ENCODE measurements at places on chromosomes 4 and X. TPM values are rescaled to one million over a fixed set of nuclear protein-coding genes. Genes with fewer than 3 reads are reported as not detected.

GRCh38 chr4:153274967-153275366 lies 69.5 kb upstream of the MND1 start:
- DNase-seq = no peak

- DNase-seq = no peak
Observed at GRCh38 chr4:81164126-81164525, 50.9 kb downstream of the PRKG2 start.

GRCh38 chrX:55149242-55149641 lies 60.4 kb downstream of the PAGE2 start:
- no peak for DNase-seq

DNA sequence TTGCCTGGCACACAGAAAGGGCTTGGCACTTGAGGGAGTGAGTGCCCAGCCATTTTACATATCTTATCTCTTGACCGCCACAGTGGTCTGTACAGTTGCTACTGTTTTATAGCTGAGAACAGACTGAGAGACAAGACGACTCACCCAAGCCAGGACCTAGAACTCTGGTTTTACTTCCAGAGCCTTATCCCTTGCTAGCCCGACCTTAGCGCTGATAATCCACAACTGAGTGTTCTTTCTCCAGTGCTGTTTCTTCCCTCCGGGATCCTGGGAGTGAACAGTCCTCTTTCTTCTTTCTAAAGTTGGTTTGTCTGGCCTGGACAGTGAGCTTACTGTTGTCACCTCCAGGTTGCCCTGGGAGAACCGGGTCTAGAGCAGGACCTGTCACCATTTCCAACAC lies 52.5 kb upstream of the TADA2B start:
- no peak for DNase-seq

DNA sequence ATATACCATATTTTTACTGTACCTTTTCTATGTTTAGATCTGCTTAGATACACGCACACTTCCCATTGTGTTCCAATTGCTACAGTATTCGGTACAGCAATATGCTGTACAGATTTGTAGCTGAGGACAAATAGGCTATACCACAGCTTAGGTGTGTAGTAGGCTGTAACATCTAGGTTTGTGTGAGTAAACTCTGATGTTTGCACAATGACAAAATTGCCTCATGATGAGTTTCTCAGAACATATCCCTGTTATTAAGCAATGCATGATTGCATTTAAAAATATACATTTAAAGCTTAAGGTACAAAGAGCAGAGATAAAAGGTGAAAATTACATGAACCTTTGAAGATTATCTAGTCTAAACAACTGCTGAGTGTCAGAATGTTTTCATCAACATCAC lies 181.7 kb downstream of the ADGRA3 start:
- DNase-seq = no peak

The MAGEC2 gene
- not detected for total RNA-seq
